Aortic smooth muscle cell (primary cell): ENCODE measurements at places on chromosomes 1 and 21. TPM values are rescaled to one million over a fixed set of nuclear protein-coding genes. Genes with fewer than 3 reads are reported as not detected.

The C1orf116 gene
- under 0.01 TPM in 1 of 2 replicates, not detected in the other for total RNA-seq

The PARK7 gene
- 397 and 429 TPM in 2 replicates for total RNA-seq

The SLAMF1 gene
- not detected in 2 replicates for total RNA-seq

The SMCP gene
- total RNA-seq, result not detected in 2 replicates

The KCNC4 gene
- 1.1 TPM in 2 replicates for total RNA-seq

The RCAN1 gene
- total RNA-seq, result 163 and 225 TPM in 2 replicates

The ALPL gene
- under 0.01 TPM in 1 of 2 replicates, not detected in the other for total RNA-seq

The RNF187 gene
- total RNA-seq, result 69.8 and 81.1 TPM in 2 replicates

The FCRL6 gene
- total RNA-seq, result not detected in 2 replicates

The WNT9A gene
- total RNA-seq, result 0.44 and 0.79 TPM in 2 replicates

The AMY2A gene
- not detected in 2 replicates for total RNA-seq

The HHAT gene
- total RNA-seq, result 4.5 and 5.8 TPM in 2 replicates

The INKA2 gene
- 1.4 and 7.1 TPM in 2 replicates for total RNA-seq
